COLO829 (cell line): ENCODE measurements at places on chromosomes 2 and 18.

GRCh38 chr18:76941284-76941683 is 118.9 kb downstream of the ZNF236 start:
- DNase-seq, result no peak

DNA sequence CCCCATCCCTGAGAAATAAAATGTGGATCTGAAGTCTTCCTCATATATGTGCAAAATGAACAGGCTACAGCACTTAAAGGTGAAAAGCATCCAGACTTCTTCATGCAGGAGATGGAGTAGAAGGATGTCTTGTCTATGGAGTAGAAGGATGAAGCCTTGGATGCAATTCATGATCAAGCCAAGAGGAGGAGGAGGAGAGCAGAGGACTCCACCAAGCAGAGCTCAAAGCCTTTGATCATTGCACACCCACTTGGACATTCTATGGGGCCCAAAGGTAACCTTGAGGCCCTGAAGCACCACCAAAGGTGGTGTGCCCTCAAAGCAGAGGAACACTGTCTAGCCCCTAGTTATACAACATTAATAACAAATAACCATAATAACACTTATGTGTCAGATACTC is 17.3 kb downstream of the ACMSD start:
- DNase-seq, result no peak

- no peak for DNase-seq
Observed at GRCh38 chr2:88919087-88919738, 227.7 kb downstream of the RPIA start.

- no peak for DNase-seq
Observed at GRCh38 chr2:1864981-1865421, 120.7 kb upstream of the PXDN start.

DNA sequence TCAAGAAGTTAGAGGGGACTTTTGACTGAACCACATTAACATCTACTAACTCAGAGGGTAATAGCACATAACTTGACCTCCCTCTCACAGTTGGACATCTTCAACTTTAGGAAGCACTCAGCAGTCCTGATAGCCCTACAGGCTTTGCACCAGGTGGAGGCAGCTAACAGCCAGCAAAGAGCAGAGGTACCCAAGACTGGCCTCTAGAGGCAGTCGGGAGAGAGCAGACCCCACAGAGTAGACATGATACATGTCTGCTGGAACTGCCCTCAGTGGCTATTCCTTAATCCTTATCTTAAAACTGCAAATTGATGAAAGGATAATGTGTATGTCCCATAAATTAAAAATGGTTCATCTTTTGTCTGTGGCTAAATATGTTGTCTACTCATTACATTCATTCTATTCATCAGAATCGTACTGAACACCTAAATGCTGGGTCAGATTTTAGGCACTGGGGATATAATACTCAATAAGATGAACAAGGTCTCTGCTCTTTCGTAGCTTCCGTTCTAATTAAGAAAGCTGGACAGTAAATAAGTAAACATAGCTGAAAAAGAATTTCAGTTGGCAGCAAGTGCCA is 49.8 kb downstream of the CAB39 start:
- DNase-seq, result no peak
